ENCODE measurements at places on chromosomes 1 and 21. TPM values are rescaled to one million over a fixed set of nuclear protein-coding genes. Genes with fewer than 3 reads are reported as not detected.
A peak's percentile ranks its signal among the peaks of the same experiment; 100 is the strongest.

GRCh38 chr1:89063094-89063493 lies 1.9 kb downstream of the GBP1 start:
- H3K27ac ChIP-seq: no peak overlapping the region
- H3K27me3 ChIP-seq: no peaks in the 10 kb centered on the region
- peaks cover 9% of the 10 kb centered on the region for H3K4me1 ChIP-seq
- no peak for DNase-seq

- H3K27ac ChIP-seq: no peak overlapping the region
- H3K36me3 ChIP-seq: no peaks in the 10 kb centered on the region
- DNase-seq: no peak
- H3K4me3 ChIP-seq: no peak overlapping the region
Measured at GRCh38 chr1:219880765-219881457, 47.4 kb downstream of the SLC30A10 start.

Gene KIF2C
- 44.3 TPM for total RNA-seq

DNA sequence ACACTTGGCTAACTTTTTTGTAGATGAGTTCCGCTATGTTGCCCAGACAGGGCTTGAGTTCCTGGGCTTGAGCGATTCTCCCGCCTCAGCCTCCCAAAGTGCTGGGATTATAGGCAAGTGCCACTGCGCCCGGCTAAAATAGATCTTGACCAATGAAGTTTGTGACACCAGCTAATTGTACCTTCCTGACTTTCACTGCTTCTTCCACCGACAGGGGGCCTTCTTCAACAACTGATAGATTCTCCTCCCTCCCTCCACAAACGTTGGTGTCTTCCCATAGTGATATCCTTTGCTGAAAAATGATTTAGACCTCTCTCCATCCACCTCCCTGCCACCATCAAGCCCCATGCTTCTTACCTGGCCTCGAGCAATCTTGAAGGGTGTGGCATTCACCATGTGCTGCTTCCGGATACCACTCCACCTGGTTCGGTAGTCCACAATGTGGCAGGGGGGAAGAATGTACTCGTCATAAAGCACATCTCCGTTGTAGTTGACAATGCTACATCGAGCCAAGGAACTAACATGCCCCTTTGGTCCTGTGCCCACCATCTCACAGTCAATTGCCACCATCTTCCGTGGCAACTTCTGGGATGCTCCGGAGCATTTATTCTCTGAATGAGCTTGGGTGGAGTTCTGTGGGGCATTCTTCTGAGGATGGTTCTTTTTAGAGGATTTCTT lies 1.6 kb upstream of the METTL25B start:
- no peak overlapping the region for H3K4me3 ChIP-seq
- H3K27me3 ChIP-seq: no peaks in the 10 kb centered on the region
- DNase-seq: peak; percentile 62

DNA sequence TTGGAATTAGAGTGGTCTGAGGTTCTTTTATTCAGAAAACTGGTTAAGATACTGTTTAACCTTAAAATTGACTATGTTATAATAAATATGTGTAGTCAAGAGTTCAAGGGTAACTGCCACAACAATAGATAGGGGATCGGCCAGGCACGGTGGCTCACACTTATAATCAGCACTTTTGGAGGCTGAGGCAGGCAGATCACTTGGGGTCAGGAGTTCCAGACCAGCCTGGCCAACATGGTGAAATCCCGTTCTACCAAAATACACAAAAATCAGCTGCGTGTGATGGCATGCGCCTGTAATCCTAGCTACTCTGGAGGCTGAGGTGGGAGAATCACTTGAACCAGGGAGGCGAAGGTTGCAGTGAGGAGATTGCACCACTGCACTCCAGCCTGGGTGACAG lies 39.5 kb downstream of the PDC start:
- DNase-seq: no peak
- no peak overlapping the region for H3K4me3 ChIP-seq
- H3K4me1 ChIP-seq: no peaks in the 10 kb centered on the region
- H3K27ac ChIP-seq: no peak overlapping the region

DNA sequence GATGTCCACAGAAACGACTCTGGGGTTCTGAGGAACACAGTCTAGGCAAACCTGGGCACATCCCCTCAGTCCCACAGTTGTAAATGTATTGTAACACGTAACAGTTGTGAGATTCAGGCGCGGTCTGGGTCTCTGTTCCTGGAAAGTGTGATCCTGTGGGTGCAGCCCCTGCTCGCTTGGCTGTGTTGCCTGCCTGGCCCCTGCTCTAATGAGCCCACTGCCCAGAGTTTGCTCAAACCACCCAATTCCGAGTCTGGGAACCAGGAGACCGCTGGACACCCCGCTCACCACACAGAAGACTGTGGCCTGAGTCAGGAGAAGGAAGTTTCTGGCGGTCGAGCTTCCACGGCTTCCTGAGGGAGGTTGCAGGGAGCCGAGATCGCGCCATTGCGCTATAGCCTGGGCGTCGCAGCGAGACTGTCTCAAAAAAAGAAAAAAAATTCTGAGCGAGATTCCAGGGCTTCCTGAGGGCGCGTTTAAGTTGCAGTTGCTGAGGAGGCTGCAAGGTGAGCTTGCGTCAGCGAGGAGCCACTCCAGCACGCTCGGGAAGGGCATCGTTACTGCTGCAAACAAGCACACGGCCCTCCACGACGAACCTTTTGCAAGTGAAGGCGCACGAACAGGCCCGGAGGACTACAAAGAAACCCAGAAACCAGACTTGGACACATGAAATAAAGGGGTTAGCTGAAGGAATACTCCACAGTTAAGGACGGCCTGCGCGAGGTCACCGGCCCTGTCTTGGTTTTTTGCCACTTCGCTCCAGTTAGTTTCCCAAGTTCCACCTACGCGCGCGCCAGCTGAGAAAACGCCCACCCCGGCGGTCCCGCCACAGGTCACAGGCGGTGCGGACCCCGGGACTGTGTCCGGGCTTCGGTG lies 1.1 kb downstream of the C21orf58 start:
- H3K27ac ChIP-seq: peak overlapping the region; percentile 61
- peak overlapping the region; percentile 60 for H3K4me3 ChIP-seq
- no peaks in the 10 kb centered on the region for H3K36me3 ChIP-seq

Gene TCHH
- not detected for total RNA-seq

GRCh38 chr1:228337711-228338520 lies 68.7 kb downstream of the TRIM11 start:
- no peak for DNase-seq
- H3K36me3 ChIP-seq: no peaks in the 10 kb centered on the region
- no peak overlapping the region for H3K4me3 ChIP-seq
- no peaks in the 10 kb centered on the region for H3K27me3 ChIP-seq
- H3K27ac ChIP-seq: no peak overlapping the region

DNA sequence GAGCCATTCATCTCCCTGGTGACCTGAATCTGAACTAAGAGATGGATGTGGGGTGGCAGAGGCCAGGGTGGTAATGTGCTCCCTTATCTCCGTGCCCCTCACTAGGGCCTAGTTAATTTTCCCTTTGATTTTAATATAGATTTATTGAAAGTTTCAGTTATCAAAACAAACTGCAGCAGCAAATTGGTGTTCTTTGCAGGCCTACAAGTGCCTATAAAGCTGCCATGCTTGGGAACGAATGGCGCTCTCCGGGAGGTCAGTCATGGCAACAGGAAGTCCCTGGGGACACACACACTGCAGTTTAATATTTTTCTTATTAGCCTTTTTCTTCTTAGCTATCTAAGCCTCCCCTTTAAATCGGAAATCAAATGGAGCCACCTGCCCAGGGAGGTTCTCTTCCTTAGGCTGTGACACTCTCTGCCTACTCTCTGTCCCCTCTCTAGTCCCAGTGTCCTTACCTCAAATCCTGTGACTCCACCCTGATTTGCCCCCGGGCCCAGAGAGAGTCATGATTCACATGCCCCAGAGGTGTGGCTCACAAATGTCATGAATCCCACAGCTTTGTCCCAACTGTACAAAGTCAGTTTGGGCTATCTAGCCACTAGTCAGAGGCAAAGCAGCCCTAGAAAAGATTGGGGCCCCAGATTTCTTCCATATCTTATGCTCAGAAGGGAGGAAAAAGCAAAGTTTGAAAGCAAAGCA lies 4.3 kb upstream of the ERI3 start:
- no peak for DNase-seq
- no peaks in the 10 kb centered on the region for H3K36me3 ChIP-seq
- peaks cover 12% of the 10 kb centered on the region for H3K27me3 ChIP-seq
- H3K4me3 ChIP-seq: no peak overlapping the region

Measured in endothelial cell of umbilical vein (primary cell).